ENCODE measurements at places on chromosomes 7 and 10. TPM values are rescaled to one million over a fixed set of nuclear protein-coding genes. Genes with fewer than 3 reads are reported as not detected.

SPDYE16 gene
- total RNA-seq = not detected

TNS3 gene
- total RNA-seq = 82.4 TPM

FMC1 gene
- total RNA-seq = 39.0 TPM

NOD1 gene
- total RNA-seq = 5.3 TPM

CD36 gene
- total RNA-seq = 0.08 TPM

ADAM22 gene
- 0.29 TPM for total RNA-seq

TBRG4 gene
- 111 TPM for total RNA-seq

GATA3 gene
- total RNA-seq = 3.9 TPM

GPER1 gene
- total RNA-seq = 1.1 TPM

CNTNAP2 gene
- not detected for total RNA-seq

OPN4 gene
- not detected for total RNA-seq

LRIT1 gene
- not detected for total RNA-seq

RGS10 gene
- 53.6 TPM for total RNA-seq

CHST12 gene
- total RNA-seq = 9.9 TPM

MRM2 gene
- total RNA-seq = 53.1 TPM

TRIM74 gene
- 0.30 TPM for total RNA-seq

MYH16 gene
- total RNA-seq = 0.32 TPM

ZNF727 gene
- not detected for total RNA-seq

DNA2 gene
- 7.4 TPM for total RNA-seq

AGMO gene
- total RNA-seq = 0.35 TPM

SEMA3A gene
- 5.8 TPM for total RNA-seq

ZNF425 gene
- 1.7 TPM for total RNA-seq

AGFG2 gene
- 18.9 TPM for total RNA-seq

CHAT gene
- total RNA-seq = not detected

FGFR2 gene
- 0.28 TPM for total RNA-seq

ABCF2 gene
- 61.3 TPM for total RNA-seq

CYP2C18 gene
- total RNA-seq = not detected
